Central memory CD4-positive, alpha-beta T cell (primary cell): ENCODE measurements at places on chromosomes 5 and 9.

GRCh38 chr5:129445379-129445778 is 14.7 kb upstream of the ADAMTS19 start:
- DNase-seq = no peak

GRCh38 chr9:15635752-15636151 is 82.9 kb downstream of the CCDC171 start:
- DNase-seq = no peak

GRCh38 chr5:147223948-147224791 is 10.7 kb upstream of the STK32A start:
- no peak for DNase-seq

- no peak for DNase-seq
These were observed 124.1 kb downstream of the PRDM9 start for GRCh38 chr5:23631302-23632045.

DNA sequence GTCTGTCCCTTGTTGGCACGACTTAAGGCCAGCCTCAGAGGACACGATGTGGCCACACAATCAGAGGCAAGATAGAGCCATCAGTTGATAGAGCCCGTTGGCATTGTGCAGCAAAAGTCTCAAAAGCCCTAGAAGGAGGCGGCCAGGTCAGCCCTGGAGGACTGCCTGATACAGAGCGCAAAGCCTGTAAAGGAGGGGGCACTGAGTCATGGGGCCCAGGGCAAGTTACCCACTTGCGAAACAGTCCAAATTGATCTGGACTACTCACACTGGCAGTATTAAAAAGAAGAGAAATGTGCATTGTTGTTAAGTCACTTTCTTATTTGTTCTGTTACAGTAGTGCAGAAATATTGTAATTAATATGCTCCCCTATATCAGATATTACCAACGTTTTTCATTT is 51.5 kb downstream of the KLF9 start:
- no peak for DNase-seq

DNA sequence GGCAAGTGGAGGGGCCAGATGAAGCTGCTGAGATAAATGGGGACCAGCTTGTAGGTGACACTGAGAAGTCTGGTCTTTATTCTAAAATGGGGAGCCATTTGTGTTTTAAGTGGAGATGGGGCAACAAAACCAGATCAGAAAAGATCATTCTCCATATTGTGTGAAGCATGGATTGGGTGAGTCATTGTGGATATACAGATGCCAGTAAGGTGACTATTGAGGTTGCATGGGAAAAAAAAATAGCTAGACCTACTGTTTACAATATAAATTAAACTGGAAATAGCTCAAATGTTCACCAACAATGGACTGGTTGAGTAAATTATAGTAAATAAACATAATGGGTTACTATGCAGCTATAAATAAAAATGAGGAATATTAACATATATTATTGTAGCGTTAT is 5.4 kb upstream of the MAP1B start:
- no peak for DNase-seq

GRCh38 chr5:111415053-111415452 is 97.3 kb downstream of the STARD4 start:
- DNase-seq = no peak

- no peak for DNase-seq
These were observed 90.9 kb downstream of the CARTPT start for GRCh38 chr5:71810023-71810422.

DNA sequence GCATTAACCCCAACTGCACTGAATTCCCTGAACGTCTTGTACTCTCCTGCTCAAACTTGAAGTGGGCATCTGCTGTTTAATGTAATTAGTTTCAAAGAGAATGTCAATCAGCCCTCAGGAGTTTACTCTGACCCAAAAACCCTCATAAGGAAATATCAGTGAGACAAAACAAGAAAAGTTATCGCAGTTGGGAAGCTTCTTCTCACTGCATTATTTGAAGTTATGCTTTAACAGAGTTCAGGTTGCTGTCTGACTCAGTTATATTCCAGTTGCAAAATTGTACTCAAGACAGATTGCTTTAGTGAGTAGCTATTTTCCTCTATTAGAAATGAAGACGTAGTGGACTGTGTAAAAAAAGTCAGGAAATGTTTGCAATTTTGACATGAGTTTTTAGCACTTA is 52.1 kb downstream of the PPIC start:
- no peak for DNase-seq

DNA sequence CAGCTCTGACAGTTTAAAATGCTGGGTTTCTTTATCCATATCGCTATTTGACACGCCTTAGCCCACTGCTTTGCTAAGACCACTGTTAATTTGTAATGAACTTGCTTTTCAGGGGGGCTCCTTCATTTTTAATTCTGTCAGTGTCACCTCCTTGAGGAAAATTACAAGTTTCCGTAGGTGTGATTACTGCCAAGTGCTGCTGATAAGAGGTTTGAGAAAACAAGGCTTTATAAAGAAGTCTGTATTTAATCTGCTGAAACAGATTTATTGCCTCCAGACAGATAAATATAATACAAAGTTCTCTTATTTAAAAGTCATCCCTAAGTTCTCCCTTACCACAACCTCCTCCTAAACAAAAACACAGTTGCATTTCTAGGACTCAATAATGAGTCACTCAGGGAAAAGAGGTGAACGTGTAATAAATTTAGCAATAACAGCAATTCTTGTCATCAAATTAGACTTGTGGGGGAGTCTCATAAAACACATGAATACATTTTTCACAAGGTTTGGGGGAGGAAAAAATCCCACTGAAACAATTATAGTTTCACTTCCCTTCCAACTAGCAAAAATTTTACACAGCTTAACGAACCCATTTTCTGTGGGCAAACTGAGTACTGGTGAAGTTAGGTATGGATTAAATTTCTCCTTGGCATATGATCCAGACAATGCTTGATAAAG is 72.8 kb downstream of the MAPKAP1 start:
- DNase-seq = no peak

GRCh38 chr9:107173422-107174180 is 109.5 kb upstream of the RAD23B start:
- DNase-seq = no peak

GRCh38 chr9:6671416-6671815 is 25.9 kb upstream of the GLDC start:
- DNase-seq = no peak

GRCh38 chr9:128185979-128186965 is 5.1 kb downstream of the CIZ1 start:
- DNase-seq = no peak

- DNase-seq = no peak
These were observed 90.3 kb downstream of the MACROH2A1 start for GRCh38 chr5:135308752-135309151.

- no peak for DNase-seq
These were observed 17.0 kb downstream of the SWI5 start for GRCh38 chr9:128293091-128293490.

GRCh38 chr5:96609369-96609768 is 52.8 kb upstream of the CAST start:
- no peak for DNase-seq

DNA sequence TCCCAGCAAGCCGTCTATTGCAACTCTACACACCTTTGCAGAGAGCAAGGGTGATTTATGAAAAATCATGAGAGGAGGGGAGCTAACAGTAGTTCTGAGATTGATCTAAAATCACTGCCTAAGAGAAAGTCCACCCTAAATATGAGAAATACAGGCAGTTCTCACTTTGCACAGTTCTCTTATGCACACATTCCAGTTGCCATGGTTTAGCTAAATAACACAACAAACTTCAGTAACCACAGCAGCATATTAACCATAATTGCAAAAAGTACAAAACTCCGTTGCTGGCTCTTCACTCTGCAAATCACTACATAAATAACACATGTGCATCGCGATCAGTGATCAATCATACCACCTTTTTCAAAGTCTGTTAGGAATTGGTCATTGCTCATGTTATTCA is 31.1 kb downstream of the PGGT1B start:
- no peak for DNase-seq

GRCh38 chr9:111429175-111429574 is 55.0 kb downstream of the ECPAS start:
- no peak for DNase-seq

- DNase-seq = no peak
These were observed 28.0 kb downstream of the GLT6D1 start for GRCh38 chr9:135611142-135611874.

- DNase-seq = no peak
These were observed 153.9 kb downstream of the SMC2 start for GRCh38 chr9:104247899-104248460.

GRCh38 chr5:50807661-50808060 is 141.2 kb downstream of the PARP8 start:
- DNase-seq = no peak

DNA sequence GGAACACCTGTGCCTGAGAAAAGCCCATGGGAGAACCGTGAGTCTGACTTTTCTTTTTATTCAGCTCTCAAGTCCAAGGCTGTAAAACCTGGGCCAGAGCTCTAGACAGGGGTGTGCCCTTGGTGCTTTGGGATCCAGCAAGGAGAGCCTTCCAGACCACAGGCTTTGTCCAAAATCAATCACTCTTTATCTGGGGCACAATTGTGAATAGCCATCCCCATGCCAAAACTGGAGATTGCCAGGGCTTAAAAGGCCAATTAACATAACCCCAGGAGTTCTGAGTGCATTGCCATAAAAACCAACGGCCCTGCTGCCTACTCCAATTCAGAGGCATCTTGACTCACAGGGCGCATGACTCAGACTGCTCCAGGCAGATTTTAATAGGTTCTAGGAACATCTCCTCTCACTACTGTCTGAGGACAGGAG is 391.8 kb downstream of the ARHGEF28 start:
- no peak for DNase-seq

DNA sequence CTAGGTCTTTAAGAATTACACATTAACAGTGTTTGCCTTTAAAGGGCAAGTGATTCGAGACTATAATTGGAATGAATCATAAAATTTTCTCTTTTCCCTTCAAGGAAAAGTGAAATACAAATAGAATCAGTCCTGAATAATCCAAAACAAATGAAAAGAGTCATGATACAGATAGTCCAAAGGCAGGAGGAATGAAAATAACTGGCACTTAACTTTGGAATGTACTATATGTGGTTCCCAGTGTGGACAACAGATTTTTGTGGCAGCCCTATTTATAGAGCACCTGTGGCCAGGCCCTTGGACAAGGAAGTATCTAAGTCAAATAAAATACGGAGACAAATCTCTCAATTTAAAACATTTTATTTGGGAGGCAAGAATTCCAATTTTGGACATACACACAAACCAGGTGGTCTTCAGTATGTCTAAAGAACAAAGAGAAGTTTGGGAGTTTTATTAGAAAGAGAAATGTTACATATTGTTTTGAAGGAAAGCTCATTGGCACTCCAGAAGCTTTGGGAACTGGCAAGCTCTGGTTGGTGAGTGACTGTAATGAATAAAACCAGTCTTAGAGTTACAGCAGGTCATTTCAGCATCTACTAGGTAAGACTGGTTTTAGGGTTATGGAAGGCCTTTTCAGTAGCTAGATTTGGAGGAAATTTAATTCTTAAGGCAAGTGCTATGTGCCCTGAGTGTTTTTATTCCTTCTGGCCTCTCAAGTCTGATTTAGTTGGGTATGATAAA is 116.0 kb upstream of the PAM start:
- DNase-seq = no peak
